ENCODE measurements at places on chromosomes 16 and 17.
A peak's percentile ranks its signal among the peaks of the same experiment; 100 is the strongest.

GRCh38 chr16:87186446-87186845, 130.7 kb downstream of the C16orf95 start:
- no peak for DNase-seq

GRCh38 chr17:41920580-41920955, 1.8 kb upstream of the ACLY start:
- DNase-seq, result no peak

GRCh38 chr17:80991645-80992076, at the start of gene CHMP6:
Gene CHMP6, plus strand, starts transcription at chr17:80991841. Its CDS starts 78 bp downstream, at chr17:80991919.
- DNase-seq, result peak; percentile 48

- no peak for DNase-seq
Observed at GRCh38 chr16:4370570-4371356, 885 bp upstream of the VASN start.

DNA sequence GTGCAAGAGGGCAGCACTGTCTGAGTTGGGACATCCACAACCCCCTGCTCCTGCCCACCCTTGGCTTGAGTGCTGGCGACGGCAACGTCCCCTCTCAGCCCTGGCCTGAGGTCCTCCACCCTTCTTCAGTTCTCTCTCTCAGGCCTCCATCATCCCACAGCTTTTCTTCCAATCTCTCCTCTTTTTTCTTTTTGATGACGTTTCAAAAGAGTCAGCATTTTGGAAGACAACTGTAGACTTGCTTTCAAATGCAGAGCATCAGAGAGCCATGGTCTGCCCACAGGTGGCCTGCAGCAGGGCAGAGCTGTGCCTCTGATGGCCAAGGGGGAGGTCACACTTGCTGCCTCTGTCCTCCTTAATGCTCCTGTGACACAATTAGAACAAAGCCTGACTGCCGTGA, 775.4 kb downstream of the KCNJ18 start:
- DNase-seq, result no peak

DNA sequence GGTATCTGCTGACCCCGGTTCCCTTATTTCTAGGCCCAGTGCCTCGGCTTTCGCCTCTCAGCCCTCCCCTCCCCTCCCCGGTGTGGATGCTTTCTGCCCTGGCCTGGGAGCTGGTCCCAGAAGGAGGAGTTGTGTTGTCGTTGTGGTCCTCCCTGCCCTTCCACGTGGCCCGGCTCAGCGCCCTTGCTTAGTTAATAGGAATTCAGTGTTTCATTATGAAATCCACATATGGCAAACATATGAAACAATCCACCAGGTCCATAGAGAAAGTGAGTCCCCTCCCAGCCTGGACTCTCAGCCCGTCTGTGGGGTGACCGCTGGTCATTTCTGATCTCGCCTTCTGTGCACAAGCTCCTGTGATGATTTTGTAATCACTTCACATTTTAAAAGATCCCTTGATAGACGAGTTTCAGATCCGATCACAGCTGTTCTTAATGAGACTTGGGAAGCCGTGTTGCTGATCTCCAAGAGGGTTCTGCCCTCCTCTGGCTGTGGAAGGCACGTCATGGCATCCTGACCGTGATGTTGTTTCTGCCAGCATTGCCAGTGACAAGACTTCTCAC, 112.1 kb downstream of the BANP start:
- no peak for DNase-seq

- DNase-seq, result no peak
Observed at GRCh38 chr16:15970202-15970601, 20.8 kb downstream of the ABCC1 start.

GRCh38 chr17:74521701-74522201, 9.5 kb downstream of the CD300LB start:
- no peak for DNase-seq

DNA sequence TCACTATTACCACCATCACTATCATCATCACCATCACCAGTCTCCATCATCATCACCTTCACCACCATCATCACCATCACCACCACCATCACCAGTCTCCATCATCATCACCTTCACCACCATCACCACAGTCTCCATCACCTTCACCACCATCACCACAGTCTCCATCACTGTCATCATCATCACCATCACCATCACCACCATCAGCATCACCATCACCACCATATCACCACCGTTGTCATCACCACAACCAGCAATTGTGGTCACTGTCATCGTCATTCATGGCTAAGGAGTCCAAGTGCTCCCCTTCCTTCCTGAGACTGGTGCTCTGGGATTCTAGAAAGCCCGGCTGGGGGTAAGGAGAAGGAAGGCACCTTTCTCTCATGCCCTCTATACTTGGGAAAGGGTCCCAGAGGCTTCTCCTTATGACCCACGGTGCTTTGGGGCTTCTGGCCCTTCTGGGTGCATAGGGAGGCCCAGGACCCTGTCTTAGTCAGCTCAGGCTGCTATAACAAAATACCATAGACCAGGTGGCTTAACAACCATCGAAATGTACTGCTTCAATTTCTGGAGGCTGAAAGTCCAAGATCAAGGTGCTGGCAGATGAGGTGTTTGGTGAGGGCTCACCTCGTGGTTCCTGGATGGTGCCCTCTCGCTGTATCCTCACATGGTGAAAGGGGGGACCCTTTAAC, 93.4 kb upstream of the GSE1 start:
- DNase-seq, result no peak

All from stimulated activated CD4-positive, alpha-beta T cell treated with anti-CD3 and anti-CD28 coated beads, Interleukin-12 subunit alpha, Interleukin-12 subunit beta, amount 100 ng/mL, for 24 hours (primary cell).